CD8-positive, alpha-beta T cell (primary cell): ENCODE measurements at places on chromosomes 2 and 18. TPM values are rescaled to one million over a fixed set of nuclear protein-coding genes. Genes with fewer than 3 reads are reported as not detected.
A peak's percentile ranks its signal among the peaks of the same experiment; 100 is the strongest.

Gene LINC00305
- total RNA-seq, result not detected

Gene PRKAG3
- not detected for total RNA-seq

Gene IL36B
- not detected for total RNA-seq

DNA sequence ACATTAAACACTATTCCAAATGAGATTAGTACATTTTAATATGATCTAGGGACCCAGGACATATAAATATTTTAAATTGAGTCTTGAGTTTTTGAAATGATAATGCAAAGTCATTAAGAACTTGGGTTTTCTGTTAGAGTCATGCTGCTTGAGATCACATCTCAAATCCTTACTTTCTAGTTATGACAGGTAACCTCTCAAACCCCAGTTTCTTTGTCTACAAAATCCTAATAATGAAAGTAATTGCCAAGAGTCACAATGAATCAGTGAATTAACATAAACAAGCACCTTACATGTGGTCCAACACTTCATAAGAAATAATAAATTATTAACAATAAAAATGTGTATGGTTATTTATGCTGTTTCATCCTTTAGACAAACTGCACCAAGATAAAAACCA lies 607.6 kb downstream of the LRP1B start:
- DNase-seq, result no peak

DNA sequence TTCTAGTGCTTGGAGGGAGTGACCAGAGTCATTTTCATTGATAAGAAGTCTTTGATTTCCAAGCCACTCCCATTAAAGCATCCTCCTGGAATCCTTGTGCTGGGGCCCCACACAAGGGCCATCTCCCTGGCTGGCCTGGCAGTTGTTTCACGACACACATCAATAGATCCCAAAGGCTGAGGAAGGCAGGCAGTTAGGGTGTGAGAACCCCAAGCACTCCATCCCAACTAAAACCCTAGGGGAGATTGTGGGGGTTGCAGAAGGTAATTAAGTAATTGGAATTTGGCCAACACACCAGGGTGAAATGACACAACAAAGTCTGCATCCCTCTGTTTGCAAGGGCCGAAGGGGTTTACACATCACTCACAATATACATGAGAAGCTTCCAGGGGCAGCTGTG lies 578.1 kb upstream of the SYT4 start:
- no peak for DNase-seq

DNA sequence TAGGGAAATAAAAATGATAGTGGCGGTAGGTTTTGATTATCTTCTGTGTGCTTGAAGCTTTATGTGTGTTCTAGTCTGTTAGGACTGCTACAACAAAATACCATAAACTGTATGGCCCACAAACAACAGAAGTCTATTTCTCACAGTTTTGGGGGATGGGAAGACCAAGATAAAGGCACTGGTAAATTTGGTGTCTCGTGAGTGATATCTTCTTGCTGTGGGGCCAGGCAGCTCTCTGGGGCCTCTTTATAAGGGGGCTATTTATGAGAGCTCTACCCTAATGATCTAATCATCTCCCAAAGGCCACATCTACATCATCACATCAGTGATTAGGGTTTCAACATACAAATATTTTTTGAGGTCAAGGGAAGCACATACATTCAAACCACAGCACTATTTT lies 86.8 kb upstream of the SPHKAP start:
- no peak for DNase-seq

Gene ATP9B
- 60.8 TPM for total RNA-seq

Gene ELMOD3
- total RNA-seq, result 10.8 TPM

Gene ANKRD62
- total RNA-seq, result not detected

DNA sequence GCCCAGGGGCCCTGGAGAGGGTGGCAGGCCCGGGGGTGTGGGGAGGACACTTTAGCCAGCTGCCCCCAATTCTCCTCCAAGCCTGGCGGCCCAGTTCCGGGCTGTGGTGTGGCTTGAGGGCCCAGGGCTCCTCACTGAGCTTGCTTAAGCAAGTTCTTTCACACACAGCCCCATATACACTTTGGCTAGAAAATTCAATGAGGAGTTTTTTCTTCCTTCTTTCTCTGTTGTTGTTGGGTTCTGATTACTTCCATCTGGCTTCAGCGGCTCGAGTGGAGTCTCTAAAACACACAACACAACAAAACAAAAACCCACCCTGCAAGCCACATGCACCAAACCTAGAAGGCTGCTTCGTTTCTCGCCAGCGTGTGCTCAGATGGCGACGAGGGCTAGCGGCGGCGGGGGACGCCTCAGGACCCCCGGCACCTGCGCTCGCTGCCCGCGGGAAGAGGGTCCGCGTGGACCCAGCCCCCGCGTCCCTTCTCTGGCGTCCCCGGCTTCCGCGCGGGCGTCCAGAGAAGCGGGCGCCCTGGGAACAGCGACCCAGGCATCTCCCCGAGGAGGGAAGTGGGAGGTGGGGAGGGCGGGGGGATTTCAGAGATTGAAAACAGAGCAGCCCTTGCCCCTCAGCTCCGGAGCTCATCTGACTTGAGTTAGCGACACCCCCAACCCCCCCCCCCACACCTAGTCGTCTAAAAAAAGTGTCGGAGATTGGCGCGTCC lies 577 bp upstream of the GLI2 start:
- DNase-seq, result no peak

Gene LONRF2
- total RNA-seq, result 0.11 TPM

DNA sequence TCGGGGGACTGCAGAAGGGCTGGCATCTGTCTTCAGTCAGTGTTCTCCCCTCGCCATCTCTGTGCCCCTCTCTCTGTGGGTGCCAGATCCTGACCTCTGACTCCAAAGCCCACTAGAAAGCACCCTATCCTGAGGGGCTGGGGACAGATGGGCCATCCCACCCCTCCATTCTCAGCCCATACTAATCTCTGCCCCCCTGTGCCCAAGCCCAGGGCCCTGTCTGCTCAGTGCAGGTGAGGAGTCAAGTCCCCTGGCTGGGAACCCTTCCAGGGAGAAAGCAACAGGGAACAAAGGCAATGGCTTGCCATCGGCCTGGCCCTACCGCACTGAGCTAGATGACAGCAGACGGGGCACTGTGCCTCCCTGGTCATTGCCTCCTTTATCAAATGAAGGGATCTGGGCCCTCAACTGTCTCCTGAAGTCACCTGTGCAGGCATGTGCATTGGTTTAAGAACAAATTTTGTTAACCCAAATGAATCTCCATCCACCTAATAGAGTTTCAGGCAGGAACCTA lies 42.7 kb upstream of the ID2 start:
- DNase-seq, result no peak

Gene NAGK
- total RNA-seq, result 58.9 TPM

- no peak for DNase-seq
Observed at GRCh38 chr18:44526705-44527415, 153.8 kb upstream of the SETBP1 start.

GRCh38 chr2:16862471-16862870 lies 196.8 kb upstream of the CYRIA start:
- DNase-seq, result no peak

- no peak for DNase-seq
Observed at GRCh38 chr2:58131191-58132011, 84.8 kb downstream of the VRK2 start.

Gene MREG
- 3.2 TPM for total RNA-seq

GRCh38 chr2:96099861-96100798 lies 16.2 kb downstream of the ADRA2B start:
- DNase-seq, result peak; percentile 2

DNA sequence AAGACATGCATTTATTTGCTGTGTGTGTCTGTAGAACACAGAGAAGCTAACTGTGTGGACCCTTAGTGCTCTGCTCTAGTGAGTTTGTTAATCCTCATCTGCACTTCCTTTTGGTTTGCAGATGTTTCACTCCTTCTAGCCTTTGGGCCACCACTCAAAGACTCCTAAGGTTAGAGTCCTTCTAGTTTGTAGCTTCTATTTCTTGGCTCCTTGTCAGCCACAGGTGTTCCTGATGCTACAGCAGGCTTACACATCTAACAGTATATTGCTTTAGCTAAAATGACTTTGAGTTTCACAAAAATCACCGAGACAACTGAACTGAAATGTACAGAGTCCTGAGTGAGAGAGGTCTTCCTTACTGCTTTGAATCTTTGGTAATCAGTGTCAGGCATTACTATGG lies 551.4 kb downstream of the NRXN1 start:
- DNase-seq, result no peak

GRCh38 chr2:39567507-39567906 lies 98.2 kb upstream of the TMEM178A start:
- no peak for DNase-seq

GRCh38 chr2:2799151-2799697 lies 468.1 kb upstream of the MYT1L start:
- no peak for DNase-seq

Gene CSRNP3
- total RNA-seq, result not detected

DNA sequence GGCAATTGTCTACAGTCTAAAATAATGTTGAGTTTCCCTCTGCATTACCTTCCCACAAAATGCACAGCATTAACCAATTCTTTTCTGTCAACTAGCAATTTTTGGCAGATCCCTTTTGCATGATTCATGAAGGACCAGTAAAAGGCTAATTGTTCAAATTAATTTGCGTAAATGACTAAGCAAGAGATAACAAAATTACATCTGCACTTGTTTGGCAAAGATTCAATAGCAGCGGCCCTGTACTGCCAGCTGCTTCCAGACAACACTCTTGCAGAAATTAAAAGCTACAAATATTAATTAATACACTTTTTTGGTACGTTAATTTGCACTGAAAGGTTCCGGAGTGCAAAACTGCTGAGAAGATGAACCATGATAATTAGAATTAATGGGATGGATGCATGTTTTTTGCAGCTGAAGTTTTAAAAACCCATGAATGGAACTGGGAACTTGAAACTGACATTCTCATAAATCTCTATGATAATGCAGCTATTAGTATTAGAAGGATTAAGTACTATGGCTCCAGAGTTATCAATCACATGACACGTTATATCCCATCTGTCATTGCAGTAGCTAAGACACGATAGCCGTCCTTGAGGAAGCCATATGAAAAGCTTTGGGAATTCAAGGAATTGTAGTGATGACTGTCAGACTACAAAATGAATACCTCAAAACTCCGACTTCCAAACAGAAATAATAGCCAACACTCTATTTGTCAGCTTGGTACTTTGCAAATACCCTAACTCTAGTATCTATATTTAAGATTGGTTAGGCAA lies 1268.3 kb upstream of the ACVR2A start:
- DNase-seq, result no peak

GRCh38 chr2:128317181-128317898 lies 1.3 kb downstream of the HS6ST1 start:
- DNase-seq, result no peak

- no peak for DNase-seq
Observed at GRCh38 chr2:31287654-31288053, 53.7 kb downstream of the EHD3 start.

- no peak for DNase-seq
Observed at GRCh38 chr2:57842531-57842930, 204.1 kb upstream of the VRK2 start.

- DNase-seq, result no peak
Observed at GRCh38 chr2:17302281-17302680, 216.0 kb downstream of the RAD51AP2 start.

GRCh38 chr18:46636040-46636630 lies 20.9 kb downstream of the LOXHD1 start:
- DNase-seq, result no peak

Gene PREPL
- 26.6 TPM for total RNA-seq
